ENCODE measurements at places on chromosomes 4 and X.

DNA sequence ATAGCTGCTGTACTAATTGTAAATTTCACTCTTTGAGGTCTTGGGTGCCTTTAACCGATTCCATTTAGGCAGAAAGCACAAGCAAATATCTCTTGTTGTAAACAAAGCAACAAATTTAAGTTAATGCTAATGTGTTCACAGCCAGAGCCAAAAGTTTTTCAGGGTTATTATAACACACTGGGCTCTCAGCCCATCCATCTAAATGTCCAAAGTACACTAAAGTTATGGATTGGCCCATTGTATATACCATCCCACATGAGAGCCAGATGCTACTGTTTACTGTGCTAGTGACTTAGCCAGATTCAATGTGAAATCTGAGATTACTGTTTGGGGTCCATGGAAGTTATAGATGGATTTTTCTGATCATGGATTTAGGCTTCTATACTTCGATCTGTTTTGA lies 186.7 kb downstream of the LARP7 start:
- no peak for DNase-seq

DNA sequence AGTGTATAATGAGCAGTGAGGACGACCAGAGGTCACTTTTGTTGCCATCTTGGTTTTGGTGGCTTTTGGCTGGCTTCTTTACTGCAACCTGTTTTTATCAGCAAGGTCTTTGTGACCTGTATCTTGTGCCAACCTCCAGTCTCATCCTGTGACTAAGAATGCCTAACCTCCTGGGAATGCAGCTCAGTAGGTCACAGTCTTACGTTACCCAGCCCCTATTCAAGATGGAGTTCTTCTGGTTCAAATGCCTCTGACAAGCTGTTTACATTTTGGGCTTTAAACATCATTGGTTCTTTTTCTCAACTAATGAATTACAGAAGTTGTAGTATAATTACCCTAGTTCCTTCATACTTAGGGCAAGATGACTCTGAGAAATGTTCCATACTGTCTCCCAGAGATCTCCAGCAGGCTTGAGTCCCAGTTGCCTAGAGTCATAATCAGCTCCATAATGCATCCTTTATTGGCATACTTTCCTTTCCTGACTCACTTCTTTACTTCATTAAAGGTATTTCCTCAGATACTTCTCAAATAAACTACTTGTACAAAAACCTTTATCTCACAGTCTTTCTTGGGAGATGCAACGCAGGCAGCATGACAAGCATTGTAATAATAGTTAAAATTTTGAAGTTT lies 136.5 kb downstream of the KDM6A start:
- no peak for DNase-seq

DNA sequence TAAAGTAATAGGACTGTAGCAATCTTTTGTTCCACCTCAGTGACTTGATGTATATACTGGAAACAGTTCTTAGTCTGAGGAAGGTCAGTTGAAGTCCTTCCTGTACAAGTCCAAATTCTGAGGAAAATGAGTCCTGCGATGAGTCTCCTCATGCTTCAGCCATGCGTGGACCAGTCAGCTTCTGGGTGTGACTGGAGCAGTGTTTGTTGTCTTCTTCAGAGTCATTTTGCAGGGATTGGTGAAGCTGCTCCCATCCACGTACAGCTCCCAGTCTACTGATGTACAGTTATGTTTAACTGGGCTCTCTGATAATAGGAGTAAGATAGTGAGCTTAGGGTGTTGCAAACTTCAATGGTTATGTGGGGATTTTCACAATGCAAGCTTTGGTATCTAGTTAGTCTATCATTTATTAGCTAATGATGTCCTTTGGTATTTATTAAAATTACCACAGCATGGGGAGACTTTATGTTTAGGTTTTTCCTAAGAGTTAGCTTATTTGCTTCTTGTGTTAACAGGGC lies 3.4 kb downstream of the UGT2B17 start:
- DNase-seq, result no peak

DNA sequence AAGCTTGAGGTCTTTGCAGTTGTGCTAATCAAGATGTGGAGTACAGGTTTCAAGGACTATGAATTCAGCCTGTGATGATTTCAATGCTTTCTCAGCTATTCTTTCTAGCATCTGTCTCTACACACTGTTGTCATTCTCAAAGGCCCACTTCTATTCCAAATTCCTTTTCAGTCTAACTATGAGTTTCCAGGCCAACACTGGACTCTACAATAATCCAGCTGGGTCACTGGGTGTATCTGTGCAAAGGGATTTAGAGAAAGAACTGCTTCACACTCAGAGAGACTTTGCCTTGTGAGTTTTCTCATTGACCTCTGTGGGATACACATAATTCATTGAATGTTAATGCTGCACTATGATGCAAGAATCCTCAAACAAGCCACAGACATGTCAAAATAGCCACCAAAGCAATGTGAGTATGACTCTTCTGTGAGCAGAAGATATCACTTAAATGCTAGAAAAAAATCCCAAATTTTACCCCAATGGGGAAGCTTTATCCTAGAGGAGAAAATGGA lies 171.8 kb upstream of the CLNK start:
- no peak for DNase-seq

DNA sequence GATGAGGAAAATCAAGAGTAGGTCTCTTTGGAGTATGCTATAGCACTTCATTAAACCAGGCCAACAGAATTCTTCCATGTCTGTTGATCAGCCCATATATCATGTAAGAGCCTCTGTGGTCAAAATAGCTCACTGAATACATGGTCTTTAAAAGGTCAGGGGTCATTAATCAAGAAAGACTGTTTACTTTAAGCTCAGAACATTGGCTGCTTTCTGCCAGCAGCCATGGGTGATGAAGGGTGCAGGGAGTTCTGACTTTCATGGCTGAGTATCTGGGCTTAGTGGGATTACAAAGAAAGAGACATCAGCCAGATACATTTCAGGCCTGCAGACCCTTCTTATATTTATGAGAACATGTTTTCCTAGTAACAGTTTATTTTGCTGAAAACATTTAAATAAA lies 7.1 kb upstream of the C4orf54 start:
- DNase-seq, result no peak

DNA sequence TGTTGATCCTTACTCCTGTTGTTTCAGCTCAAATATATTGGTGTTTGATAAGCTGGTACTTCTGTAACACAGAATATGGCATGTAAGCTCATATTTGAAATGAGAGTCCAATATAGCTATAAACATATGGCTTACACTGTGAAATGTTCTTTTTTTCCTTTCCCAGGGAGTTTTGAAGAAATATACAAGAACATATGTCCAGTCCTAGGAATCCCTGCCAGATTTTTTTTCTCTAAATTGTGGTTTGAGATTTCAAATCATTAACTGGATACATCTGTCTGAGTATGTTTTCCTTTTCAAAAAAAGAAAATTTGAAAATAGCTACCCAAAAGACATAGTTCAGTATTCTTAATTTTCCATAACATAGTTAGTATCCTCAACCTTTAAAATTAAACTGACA lies 60.2 kb downstream of the HMGB2 start:
- peak; percentile 9 for DNase-seq

DNA sequence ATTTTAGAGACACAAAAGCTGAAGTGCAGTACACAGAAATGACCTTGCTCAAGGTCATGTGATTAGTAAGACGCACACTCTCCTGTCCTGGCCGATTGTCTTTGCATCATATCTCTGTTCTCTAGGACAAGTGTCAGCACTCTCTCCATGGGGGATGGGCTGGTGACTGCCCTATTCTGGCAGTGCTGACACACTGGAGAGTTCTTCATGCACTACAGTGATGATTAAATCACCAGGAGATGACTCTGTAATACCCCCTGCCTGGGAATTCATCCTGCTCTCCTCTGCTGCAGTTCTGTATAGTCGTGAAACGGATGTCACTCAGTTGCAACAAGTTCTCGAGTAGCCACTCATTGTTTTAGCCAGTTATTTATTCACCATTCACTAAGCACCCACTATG lies 5.3 kb upstream of the SHISA3 start:
- DNase-seq, result no peak

- no peak for DNase-seq
These were observed 4.9 kb downstream of the DCAF16 start for GRCh38 chr4:17805580-17806155.

DNA sequence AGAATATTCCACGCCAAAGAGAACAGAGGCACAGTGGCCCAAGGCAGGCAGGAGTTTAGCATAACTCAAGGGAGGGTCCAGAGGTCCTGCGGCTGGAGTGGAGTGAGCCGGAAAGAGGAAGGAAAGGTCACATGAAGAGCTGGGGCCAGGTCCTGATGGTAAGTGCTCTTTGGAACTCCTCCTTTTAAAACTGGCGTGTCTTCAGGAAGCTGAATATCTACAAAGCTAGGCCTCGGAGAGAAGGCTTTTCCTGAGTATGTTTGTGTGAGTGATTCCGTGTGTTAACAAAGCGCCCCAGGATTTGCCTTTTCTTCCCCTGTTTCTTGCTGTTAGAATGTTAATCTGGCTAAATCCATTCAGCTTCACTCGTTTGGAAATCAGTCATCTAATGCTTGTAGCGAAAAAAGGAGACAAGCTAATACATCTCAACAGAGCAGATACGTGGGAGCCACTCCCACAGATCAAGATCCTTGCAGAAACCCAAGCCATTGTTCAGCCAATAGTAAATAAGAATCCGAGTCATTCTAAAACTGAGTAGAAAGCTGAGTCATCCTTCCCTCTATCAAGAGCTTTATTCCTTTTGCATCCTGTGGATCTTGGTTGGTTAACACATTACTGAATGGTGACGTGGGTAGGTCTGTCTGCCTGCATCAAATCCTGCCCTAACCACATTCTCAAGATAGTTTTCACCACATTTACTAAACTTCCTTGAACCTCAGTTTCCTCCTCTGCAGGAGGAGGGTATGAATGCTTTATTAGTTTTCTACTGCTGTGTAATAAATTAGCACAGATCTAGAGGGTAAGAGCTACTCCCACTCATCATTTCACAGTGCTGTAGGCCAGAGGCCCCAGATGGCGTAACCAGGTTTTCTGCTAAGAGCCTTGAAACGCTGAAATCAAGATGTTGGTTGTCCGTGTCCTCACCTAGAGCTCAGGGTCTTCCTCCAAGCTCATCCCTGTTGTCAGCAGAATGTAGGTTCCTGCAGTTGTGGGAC lies 43.2 kb upstream of the RBM47 start:
- DNase-seq, result peak; percentile 97

GRCh38 chr4:141540643-141541042 lies 95.7 kb upstream of the IL15 start:
- DNase-seq, result no peak

GRCh38 chr4:40969501-40969900 lies 219.7 kb downstream of the NSUN7 start:
- no peak for DNase-seq

- DNase-seq, result peak; percentile 74
These were observed 7.0 kb downstream of the SFRP2 start for GRCh38 chr4:153781717-153782416.

DNA sequence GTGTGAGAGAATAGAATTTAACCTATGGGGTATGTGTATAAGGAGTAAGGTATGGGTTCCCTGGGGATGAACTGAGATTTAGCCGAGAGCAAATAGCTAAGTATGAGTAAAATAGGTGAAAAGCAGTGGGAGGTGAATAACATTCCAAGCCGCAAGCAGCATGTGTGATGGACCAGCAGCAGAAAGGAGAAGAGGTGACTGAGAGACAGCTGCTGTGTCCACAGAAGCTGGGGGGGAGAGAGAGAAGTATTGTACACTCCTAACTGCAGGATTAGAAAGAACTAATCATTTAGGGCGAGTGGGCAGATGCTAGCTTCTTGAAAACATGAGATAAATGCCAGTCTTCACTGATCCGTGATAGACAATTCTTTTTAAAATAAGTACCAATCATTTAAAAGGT lies 296.0 kb downstream of the KLHL4 start:
- no peak for DNase-seq

DNA sequence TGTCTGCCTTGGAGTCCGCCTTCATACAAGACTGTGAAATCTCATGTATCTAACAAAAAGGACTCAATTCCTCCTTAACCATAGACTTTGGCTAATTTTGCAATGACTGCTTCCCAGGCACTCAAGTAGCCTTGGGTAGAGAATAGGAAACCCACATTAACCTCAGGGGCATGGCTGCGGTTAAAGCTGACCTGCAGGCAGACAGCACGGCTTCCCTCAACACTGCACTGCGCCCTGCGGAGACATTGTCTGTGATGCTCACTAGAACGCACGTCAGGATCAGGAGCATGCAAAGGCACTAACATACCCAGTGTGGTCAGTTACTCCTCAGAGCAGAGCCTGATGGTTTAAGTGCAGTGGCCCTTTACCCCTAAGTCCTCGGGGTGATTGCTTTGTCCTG lies 10.3 kb upstream of the GPR143 start:
- DNase-seq, result no peak

- no peak for DNase-seq
These were observed 934 bp downstream of the ZNF41 start for GRCh38 chrX:47482065-47482511.

- DNase-seq, result no peak
These were observed 43.3 kb downstream of the LUZP4 start for GRCh38 chrX:115332832-115333231.

DNA sequence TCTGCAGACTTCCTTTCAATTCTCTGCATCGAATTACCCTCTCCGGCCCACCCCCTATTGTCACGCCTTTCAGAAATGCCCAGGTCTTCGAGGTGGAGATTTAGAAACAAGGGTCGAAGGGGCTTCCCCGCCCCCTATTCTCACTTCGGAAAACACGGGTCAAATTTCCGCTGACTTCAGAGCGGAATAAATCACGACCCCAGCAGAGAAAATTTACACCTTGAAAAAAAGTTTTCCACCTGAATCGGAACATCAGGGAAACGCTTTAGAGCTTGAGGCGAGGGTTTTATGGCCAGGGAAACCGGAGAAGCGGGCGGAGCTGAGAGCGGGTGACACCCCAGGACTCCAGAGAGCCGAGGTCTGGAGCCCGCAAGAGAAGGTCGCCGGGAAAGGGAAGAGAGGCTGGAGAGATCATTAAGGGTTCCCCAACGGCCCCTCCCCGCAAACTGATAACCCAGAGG lies 1.6 kb downstream of the SHISA3 start:
- no peak for DNase-seq

GRCh38 chrX:151973851-151974335 lies 583 bp downstream of the GABRE start:
- DNase-seq, result no peak

DNA sequence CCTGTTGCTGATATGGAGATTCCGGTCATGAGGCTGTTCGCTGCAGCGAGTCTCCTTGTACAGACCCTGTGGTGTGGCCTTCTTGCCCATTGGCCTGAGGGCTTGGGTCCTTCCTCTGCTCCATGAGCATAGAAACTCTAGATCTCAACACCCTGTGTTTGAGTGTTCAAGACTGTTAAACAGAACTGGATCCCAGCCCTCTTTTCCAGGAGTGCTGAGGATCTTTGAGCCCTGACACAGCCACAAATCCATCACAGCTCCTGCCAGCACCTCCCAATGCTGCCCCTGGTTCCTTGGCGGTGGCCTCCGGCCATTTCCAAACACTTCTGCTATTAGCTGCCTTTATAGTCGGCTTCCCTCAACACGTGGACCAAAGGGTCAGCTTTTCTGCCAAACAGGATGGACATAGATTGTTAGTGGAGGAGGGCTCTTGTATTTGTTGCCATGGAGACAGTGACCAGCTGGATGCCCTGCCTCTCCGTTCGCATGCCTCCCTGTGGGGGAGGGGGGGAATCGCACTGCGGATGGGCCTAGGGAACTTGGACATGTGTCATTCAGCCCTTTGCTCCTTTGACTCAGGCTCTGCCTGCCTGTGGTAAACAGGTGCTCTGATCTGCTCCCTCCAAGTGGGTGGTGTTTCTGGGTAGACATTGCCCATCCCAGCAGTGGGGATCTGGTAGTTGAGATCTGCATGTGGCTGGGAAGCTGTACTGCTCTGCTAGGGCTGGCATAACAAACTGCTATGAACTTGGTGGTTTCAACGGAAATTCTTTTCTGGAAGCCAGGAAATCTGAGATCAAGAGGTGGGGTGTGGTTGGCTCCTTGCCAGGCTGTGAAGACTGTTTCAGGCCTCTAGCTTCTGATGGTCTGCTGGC lies 6.9 kb upstream of the WDR1 start:
- DNase-seq, result no peak
